ENCODE measurements at places on chromosomes 16 and 17.

DNA sequence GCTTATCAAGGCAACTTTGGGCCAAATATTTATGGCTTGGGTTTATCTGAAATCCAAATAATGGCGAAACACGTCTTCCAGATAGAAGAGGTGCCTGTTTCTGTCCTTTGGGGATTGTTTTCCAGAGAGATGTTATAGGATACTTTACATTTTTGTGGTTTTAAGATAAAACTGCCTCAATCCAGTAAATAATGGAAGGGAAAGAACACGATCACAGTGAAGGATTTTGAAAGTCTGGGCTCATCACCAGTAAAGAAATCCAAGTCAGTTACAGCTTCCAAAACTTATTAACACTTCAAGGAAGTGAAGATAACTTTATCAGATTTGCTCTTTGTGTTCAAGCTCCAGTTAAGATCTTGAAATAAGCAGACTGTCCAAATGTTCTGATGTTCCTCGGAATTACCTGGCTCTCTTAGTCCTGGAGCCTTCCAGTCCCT is 30.1 kb downstream of the DNAH2 start:
- peak; percentile 71 for DNase-seq

DNA sequence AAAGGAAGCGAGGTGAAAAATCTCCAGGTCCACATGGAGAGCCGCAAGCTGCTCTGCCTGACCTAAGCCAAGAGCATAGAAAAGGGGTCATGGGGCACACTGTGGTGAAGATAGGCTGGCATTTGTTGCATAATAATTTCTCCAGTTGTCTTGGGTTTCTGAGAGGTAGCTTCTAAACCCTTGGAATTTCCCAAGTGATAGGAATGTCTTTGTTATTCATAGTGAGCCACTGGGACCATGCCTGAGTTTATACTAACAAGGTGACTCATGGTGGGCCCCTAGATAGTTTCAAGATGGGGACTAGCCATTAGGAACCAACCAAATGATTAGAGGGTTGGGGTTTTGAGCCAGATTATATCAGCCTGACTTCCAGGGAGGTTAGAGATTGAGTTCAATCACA is 25.6 kb downstream of the SOST start:
- peak; percentile 96 for DNase-seq

DNA sequence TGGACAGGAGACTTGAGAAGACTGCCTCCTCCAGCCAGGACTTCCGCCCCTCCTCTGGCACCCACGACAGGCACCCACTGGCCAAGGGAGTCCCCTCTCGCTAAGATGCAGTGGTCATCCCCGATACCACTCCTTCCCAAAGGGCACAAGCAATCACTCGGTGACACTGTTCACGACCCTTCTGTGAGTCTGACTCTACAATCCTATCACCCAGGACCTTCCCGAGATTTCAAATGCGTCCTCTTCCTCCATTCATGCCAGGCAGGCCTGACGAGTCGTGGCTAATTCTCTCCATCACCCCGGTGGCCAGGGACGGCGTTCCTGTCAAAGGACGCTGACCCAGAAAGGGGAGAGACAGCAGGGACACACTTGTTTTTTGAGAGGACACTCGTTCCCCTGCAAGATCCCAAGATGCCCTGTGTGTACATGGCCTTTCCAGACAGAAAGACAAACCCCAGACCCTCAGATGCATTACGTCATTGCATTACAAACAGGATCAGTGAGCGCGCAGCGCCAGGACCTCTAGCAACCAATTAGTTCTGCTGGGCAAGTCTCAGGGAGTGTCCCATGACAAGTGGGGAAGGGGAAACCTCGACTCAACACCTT is 12.2 kb downstream of the FBXO31 start:
- DNase-seq: no peak

DNA sequence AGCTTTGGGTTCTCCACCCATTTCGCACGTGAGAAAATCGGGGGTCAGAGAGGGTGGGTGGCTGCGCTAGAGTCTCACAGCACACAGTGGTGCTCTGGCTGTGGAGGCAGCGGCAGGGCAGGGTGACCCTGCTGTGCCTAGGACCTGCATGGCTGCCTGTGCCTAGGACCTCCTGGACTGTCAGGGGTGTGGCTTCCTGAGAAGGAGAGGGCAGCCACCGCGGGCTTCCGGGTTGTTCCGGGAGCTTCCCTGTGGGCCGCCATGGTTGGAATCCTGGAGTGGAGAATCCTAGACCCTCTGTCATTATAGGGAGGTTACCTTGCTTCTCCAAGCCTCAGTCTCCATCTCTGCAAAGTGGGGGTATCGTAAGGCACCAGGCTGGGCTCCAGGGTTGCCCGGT is 9.3 kb downstream of the ZFPM1 start:
- no peak for DNase-seq

GRCh38 chr17:66980896-66981295 is 16.4 kb downstream of the CACNG4 start:
- no peak for DNase-seq

- DNase-seq: no peak
Measured at GRCh38 chr17:28503420-28503819, 2.7 kb upstream of the FOXN1 start.

GRCh38 chr16:77986011-77986740 is 36.2 kb upstream of the CLEC3A start:
- no peak for DNase-seq

DNA sequence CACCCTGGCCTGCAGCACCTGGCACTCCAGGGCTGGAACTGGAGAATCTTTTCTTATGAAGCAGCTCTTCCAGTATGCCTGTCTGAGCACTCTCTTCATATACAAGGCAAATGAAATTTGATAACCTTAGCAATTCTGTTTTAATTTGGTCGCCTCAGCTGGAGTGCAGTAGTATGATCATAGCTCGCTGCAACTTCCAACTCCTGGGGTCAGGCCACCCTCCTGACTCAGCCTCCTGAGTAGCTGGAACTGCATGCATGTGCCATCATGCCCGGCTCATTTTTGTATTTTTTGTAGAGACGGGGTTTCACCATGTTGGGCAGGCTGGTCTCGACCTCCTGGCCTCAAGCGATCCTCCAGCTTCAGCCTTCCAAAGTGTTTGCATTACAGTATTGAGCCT is 140.8 kb upstream of the CHMP6 start:
- no peak for DNase-seq

DNA sequence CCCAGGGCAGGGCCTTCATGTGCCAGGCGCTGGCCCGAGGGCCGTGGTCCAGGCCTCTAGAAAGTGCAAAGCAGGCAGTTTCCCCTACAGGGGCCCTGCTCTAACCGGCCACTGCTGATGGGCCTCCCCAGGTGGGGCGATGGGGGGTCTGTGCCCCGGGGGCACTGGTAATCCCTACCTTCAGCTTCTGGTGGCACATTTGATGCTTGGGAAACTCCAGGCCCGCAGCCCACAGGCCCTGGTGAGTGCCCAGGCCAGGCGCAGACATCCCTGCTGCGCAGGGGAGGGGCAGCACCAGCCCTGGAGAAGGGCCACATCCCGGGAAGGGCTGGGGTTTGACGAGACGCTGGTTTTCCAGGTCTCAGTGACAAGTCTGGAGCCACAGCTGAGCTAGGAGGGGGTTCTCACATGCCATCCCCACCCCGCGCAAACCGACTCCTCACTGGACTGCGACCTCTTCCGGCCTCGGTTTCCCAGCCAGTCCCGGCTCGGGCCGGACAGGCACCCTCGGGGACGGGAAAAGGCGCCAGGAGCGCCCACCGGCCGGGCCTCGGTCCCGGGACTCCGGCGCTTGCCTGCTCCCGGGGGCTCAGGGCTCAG is 1.6 kb downstream of the DOC2B start:
- no peak for DNase-seq

DNA sequence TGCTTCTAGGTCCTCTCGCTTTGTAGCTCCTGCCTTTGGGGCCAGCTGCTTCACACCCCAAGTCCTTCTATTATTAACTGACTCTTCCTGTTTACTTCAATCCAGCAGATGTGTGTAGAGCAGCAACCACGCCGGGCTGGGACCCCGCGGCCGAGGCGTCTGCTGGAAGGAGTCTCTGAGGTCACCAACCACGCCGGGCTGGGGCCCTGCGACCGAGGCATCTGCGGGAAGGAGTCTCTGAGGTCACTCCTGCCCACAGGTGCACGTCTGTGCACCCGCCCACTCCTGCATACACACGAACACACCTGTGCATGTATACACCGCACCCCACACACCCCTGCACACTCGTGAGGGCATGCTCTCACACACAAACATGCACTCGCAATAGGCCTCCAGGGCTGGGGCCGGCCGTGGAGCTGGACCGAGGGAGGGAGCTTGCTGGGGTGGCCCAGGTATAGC is 7.8 kb upstream of the TEX19 start:
- no peak for DNase-seq

DNA sequence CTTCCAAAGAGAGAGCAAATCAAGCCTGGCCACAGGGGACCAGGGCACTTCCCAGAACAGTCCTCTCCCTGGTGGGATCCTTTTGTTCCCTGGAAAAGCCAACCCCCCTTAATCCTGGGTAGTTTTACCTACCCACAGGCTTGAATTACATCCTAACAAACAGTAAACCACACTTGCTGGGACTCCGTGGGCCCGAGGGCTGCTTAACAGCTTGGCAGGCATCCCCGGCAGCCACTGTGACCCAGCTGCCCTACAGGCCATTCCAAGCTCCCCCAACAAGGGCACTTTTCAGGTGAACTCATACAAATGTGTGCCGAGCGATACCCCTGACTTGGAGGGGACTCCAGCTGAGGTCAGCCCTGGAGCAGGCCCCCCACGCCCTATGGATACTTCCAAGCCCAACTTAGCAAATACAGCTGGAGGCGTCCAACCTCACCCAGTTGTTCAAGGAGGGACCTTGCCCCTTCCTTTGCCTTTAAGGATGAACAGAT is 26.4 kb downstream of the ADCY9 start:
- DNase-seq: no peak

- no peak for DNase-seq
Measured at GRCh38 chr17:77846531-77847085, 111.9 kb upstream of the TNRC6C start.

GRCh38 chr17:67833946-67834631 is 8.8 kb downstream of the BPTF start:
- no peak for DNase-seq

DNA sequence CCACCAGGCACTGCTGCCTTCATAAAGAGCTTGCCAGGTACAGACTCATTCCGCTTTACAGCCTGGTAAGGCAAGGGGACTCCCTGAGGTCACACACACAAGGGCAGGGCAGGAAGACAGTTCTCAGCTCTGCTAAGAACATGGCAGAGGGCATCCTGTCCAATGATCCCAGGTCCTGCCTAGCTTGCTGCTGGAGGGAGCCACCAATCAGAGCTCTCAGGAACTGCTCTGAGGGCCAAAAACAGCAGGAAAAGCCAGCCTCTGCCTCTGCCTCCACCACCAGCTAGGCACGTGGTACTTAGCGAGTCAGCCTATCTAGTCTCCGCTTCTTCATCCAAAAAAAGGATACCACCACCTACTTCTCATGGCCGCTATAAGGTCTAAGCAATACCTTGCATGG is 66.1 kb downstream of the GTF3C1 start:
- no peak for DNase-seq
